ENCODE measurements at places on chromosomes 5 and 9.

DNA sequence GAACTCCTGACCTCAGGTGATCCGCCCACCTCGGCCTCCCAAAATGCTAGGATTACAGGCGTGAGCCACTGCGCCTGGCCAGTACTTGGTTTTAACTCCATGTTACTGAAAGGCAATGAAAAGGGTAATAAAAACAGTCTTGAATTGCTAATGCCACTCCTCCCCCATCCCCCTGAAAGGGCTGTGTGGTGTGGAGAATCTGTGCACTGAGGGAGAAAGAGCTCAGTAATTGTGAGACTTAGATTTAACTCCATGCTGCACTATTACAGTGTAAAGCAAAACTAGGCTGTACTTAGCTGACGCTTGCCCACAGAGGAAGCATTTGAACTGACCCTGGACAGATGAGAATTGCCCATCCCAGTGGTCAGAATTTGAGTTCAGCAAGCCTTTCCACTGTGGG is 1662.4 kb upstream of the ACO1 start:
- no peak for DNase-seq

DNA sequence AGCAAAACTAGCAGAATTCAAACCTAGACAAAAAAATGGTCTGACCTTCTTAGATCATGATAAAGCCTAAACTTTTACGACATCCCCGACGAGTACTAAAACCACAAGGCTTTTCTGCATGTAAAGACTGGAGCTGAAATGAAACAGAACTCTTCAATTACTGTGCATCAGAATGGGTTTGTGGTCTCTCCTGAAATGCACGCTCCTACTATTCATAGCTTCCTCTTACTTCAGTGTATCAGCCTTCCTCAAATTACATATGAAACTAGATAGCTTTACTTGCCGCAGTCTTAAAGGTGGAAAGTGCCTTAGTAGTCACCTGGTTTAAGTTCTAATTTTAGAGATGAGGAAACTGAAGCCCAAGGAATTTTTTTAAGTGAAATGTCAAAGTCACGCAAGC is 24.6 kb upstream of the MED10 start:
- DNase-seq = no peak

DNA sequence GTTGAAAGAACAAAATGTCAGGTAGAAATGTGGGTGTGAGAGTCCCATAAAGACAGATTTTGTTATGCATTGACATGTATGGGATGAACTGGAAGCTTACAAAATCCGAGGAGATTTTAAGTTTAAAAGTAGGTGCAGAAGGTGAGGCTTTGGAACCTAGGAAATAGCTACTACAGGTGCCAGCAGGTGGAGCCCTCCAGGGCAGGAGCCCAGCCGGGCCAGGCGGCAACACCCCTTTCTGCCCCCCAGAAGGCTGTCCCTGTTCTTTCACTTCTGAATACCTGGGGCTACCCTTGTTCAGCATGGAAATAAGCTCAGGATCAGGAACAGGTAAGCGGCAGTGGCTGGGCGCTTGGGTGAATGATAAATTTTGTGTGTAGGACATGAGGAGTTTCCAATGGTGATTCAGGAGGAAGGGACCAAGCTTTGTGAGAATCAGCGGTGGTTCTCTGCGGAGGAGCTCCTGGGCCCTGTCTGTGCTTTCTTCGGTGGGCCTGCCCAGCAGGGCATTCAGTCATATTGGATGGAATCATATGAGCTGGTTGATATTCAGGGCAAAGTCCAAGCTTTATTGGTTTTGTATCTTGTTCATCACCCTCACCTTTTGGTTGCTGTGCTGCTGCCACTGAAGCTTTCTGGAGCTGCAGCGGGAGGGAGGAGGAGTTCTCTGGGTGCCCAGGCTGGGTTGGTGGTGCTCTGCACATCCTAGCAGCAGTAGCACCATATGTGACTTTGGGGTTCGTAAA is 12.3 kb downstream of the PCBD2 start:
- no peak for DNase-seq

GRCh38 chr5:142929587-142929986 is 159.4 kb downstream of the ARHGAP26 start:
- DNase-seq = no peak

GRCh38 chr5:18393565-18394442 is 759.5 kb downstream of the TAF11L14 start:
- DNase-seq = no peak

- DNase-seq = no peak
Observed at GRCh38 chr5:432928-433791, 9.8 kb upstream of the EXOC3 start.
